ENCODE measurements at places on chromosomes 2 and 18.

DNA sequence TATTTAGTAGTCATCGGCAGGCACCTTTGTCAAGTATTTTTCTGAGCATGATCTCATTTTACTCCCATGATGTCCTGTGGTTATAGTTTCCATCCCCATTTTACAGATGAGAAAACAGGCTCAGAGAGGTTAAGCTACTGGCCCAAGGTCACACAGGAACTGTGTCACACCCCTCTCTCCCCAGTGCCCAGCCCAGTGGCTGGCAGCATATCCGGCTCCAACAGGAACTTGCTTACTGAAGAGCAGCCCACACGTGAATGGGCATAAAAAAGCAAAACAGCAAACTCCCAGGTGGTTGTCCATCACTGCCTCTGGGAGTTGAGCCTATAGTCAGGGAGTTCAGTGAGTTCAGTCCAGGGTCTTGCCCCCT is 8.3 kb upstream of the KLF11 start:
- no peak for DNase-seq

DNA sequence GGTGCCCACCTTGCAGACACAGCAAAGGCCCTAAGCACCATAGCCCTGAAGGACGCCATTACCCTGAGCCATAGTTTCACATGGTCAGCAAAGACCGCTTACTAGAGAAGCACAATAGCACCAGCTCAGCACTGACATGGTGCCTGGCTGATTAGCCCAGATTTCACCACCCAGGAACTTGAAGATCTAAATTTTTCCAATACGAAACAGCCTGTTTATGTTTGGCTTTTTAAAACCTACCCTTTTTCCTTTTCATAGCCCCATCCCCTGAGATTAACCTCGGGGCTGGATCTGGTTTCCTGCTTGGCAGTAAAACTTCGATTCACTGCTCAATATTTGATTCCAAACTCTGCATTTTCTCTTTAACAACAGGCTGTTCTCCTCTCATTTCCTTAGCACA is 158.5 kb upstream of the PID1 start:
- no peak for DNase-seq

GRCh38 chr2:135651717-135652116 is 89.9 kb upstream of the UBXN4 start:
- no peak for DNase-seq

DNA sequence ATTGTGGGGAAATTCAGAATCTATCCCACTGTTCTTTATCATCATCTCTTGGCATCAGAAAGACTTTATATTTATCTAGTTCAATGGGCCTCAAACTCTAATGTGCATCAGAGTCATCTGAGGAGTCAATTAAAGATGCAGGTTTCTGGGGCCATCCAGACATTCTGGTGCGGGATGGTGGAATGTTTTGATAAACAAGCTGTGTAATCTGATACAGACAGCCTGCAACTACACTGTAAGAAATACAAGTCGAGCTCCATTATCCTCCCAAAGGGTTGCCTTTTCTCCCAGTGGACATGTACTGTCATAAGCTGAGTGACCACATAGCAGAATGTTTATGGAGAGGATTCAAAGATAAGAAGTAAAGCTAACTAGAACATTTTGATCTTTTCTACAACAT is 515.3 kb upstream of the DCC start:
- no peak for DNase-seq

- DNase-seq: peak; percentile 62
Observed at GRCh38 chr2:159093497-159093896, 125.1 kb downstream of the TANC1 start.

GRCh38 chr2:144320491-144320890 is 199.4 kb downstream of the ZEB2 start:
- DNase-seq: peak; percentile 38

DNA sequence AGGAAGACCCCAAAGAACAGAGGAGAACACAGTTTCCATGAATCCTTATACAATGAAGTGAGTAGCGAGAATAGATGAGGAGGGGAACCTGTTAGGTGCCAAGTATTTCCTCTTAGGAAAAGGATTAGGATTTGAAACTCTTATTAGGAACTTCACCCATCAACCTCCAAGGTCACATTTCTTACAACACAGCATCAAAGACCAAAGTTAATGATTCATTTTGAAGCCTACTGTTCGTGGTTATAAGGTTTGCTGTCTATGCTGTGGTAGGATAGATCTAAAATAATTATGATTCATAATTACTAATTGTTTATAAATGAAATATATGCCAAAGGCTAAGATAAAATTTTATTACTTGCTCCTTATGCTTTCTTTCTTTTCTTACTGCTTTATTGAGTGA is 6.1 kb downstream of the CFAP221 start:
- DNase-seq: no peak

DNA sequence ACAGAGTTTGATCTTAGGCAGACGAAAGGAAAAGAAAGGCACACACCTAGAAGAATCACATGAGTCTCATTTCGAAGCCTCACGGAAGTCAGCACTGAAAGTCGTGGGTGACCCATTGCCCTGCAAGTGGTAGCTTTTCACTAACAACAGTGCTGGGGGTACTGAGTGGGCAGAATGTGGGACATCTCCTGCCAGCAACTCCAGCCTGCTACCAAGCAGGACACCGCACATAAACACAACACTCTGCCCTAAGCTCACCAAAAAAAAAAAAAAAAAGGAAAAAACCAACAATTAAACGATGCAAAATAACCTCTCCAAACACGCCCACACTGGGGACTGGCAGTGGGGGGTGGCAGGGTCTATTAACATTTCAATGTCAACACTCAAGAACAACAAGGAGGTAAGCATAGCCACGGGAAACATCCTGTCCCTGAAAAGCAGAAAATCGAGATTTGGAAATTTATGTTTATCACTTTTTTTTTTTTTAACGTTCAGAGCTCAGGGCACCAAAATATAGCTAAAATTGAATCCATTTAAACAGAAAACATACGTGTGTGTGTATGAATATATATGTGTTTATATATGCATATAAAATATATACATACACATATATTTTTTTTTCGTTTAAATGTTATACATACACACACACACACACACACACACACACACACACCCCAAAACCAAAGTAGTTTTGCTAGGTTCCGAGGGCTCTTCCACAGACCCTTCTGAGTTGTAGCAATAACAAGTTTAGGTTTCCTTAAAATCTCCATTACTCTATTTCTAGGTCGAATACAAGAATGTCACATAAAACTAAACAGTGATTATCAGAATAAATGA is 2.2 kb downstream of the INO80D start:
- peak; percentile 34 for DNase-seq

DNA sequence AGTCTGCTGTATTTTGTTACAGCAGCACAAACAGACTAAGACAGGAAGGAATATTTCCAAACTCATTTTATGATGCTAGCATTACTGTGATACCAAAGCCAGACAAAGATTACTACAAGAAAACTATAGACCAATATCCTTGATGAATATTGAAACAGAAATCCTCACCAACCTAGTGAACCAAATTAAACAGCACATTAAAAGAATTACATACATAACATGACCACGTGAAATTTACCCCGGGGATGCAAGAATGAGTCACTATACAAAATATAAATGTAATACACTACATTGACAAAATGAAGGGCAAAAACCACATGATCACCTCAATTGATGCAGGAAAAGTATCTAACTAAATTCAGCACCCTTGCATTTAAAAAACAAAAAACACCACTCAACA is 112.6 kb downstream of the CHN1 start:
- no peak for DNase-seq

DNA sequence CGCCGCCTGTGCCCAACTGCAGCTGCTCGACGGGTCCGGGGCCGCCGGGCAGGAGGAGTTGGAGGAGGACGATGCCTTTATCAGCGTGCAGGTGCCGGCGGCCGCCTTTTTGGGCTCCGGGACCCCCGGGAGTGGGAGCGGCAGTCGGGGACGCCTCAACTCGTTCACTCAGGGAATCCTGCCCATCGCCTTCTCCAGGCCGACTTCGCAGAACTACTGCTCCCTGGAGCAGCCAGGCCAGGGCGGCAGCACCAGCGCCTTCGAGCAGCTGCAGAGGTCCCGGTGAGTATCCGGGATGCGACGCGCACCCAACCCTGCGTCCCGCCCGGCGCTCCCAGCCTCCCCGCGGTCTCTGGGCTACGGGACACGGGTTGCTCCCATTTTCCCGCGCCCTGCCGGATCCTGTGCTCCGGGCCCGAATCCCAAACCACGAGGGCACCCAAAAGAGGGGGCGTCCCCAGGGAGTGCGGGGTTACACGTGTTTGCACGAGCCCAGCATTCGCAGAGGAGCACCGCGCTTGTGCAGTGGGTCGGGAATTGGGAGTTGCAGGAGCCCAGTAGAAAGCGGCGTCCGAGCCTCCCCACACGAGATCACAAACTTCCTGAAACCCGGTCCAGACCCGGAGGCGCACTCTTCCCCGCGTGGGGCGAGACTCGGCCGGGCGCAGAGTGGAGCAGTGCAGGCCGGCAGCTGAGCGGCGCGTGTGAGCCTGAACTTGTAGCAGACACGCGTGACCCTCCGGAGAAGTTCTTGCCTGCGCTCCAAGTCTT is 1.2 kb downstream of the CABLES1 start:
- DNase-seq: peak; percentile 30

GRCh38 chr18:51171223-51171622 is 26.3 kb downstream of the MEX3C start:
- no peak for DNase-seq

- DNase-seq: no peak
Observed at GRCh38 chr18:8367217-8367988, 241.8 kb upstream of the RAB12 start.

DNA sequence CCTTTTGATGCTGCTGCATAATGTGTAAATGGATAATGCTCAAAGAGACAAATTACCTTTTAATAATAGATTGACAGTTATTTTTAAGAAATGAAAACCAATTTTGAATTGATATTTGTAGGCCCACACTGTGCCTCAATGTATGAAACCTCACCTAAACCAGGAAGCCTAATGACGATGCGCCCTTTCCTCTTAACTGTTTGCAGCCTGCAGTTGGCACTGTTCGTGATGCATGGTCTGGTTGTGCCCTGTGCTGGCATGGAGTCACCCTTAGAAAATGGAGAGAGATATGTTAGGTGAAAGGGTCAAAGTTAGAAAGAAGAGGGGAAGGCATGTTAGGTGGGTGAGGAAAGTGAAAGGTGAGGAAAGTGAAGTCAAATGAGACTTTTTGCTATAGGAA is 390.2 kb downstream of the PTPRM start:
- no peak for DNase-seq

GRCh38 chr18:61833978-61834377 is 58.8 kb downstream of the RNF152 start:
- DNase-seq: no peak

GRCh38 chr2:18771212-18771611 is 181.8 kb upstream of the NT5C1B start:
- DNase-seq: no peak

GRCh38 chr2:118062048-118062447 is 26.2 kb upstream of the INSIG2 start:
- peak; percentile 22 for DNase-seq

DNA sequence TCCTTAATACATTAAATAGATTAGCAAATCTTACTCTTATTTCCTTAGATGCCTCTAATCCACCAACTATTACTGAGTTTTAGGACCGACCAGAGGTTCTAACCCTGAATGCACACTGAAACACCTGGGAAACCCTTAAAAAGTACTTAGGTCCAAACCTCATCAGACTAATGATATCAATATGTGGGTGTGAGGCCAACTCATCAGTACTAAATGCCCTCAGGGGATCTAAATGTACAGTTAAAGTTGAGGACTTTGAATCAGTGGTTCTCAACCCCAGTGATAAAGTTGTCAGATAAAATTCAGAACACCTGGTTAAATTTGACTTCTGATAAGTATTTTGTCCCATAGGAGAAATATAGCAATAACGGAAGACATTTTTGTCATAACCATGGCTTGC is 20.9 kb downstream of the MMADHC start:
- no peak for DNase-seq

- DNase-seq: no peak
Observed at GRCh38 chr2:32249731-32250236, 14.9 kb downstream of the NLRC4 start.

Data from SK-MEL-5 (cell line).